Prostate gland (tissue), 2 donors: ENCODE measurements at places on chromosomes 5 and 9. TPM values are rescaled to one million over a fixed set of nuclear protein-coding genes. Genes with fewer than 3 reads are reported as not detected.

GRCh38 chr9:135589596-135590485, 28.3 kb downstream of the PAEP start:
- no peak for DNase-seq

- no peak for DNase-seq
These were observed 9.9 kb downstream of the TMEM232 start for GRCh38 chr5:110716247-110717245.

GRCh38 chr5:157280927-157281326, 15.0 kb downstream of the CYFIP2 start:
- no peak for DNase-seq

DNA sequence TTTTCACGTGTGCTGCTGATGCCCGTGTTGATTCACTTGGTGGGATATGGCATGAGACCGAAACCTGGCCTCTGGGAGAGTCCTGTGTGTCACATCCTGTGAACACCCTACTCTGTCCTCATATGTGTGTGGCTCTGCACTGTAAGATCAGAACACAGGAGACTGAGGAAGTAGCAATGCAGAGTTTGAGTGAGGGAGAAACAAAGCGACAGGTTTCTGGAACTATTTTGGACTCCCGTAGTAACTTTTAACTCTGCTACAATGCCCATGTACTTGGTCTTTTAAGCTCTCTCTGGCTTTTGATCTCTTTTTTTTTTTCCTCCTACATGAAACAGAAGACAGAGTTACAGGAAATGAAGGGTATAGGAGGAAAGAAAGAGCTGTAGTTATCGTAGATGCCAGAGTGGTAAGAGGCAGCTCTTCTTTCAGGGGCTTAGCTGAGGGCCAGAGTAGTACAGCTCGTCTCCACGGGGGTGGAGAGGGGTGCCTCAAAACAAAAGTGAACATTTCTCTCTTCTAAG, 26.6 kb downstream of the GRAMD2B start:
- no peak for DNase-seq

DNA sequence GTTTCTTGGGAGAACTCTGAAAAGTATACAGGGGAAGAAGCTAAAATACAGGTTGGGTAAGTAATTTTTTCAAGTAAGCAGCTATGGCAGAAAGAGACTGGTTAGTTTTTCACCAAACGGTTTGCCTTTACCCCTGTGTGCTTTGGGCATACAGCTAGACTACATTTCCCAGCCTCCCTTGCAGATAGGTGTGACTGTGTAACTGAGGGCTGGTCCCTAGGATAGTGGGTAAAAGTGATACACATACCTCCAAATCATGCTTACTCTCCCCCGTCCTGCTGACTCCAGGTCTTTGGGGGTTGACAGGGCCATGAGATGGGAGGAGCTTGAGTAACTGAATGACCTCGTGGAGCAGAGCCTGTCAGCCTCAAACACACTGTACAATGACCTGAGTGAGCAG, 208.6 kb upstream of the GDNF start:
- DNase-seq, result no peak

- no peak for DNase-seq
These were observed 157.2 kb downstream of the MELK start for GRCh38 chr9:36729906-36730305.

GRCh38 chr9:111661150-111661801, at the start of gene GNG10:
Gene GNG10 (plus strand): TSS chr9:111661605. CDS start chr9:111661635, 30 bp downstream.
- peak; percentile 39 for DNase-seq

DNA sequence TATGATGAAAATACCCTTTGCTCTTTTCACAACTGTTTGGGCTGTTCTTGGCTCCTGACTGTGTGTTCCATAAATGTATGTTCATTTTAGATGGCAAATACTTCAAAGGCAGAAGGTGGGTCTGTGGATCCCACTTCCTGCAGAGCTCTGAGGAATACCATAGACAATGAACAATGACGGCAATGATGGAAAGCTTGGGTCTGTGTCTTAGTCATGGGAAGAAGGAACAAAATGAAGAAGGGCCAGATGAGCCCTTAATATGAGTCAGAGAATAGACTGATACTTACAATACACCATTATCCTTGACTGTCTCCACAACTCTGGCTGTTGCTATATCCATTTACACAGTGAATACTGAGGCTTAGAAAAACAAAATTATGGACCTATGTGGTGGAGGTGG, 126.0 kb downstream of the SLIT3 start:
- DNase-seq, result no peak

DNA sequence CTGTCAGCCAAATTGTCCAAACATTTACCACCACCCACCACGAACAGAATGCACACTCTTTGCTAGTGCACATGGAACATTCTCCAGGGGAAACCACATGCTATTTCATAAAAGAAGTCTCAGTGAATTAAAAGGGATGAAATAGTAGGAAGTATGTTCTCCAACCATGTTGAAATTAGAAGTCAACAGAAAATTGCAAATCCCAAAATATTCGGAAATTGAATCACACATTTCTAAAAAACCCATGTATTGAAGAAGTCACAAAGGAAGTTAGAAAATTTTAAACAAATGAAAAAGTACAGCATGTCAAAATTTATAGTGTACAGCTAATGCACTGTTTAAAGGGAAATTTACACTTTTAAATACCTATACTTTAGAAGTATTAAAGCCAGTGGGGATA, 50.8 kb downstream of the TGFBR1 start:
- DNase-seq, result no peak

KCNV2 gene
- total RNA-seq, result 1.4 TPM

- no peak for DNase-seq
These were observed 4.1 kb downstream of the EQTN start for GRCh38 chr9:27292659-27293405.

GNAQ gene
- total RNA-seq, result 35.0 TPM

- DNase-seq, result no peak
These were observed 46.1 kb downstream of the DCP2 start for GRCh38 chr5:113022661-113023060.

DNA sequence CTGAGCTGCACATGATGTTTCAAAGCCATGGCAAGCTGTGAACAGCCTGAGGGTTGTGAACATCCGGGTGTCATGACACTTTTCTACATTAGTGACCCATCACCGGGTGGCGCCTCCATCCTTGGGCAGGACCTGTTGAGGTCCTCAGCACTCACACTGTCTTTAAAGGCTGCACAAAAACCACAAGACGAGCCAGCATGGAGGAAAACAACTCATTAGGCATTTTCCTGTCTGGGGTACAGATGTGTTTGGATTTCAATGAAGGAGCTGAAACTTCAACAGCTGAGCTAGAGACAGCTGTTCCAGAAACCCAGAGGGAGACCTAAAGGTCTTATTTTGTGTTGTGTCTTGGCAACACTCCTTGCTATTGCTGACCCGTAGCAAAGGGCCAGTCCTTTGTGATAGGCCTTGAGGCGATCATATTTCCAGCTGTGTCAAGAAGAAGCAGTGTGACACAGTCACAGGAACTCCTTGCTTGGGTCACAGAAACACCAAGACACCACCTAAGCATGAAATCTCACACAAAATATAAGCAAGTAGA, 151.8 kb upstream of the VLDLR start:
- DNase-seq, result no peak

DNA sequence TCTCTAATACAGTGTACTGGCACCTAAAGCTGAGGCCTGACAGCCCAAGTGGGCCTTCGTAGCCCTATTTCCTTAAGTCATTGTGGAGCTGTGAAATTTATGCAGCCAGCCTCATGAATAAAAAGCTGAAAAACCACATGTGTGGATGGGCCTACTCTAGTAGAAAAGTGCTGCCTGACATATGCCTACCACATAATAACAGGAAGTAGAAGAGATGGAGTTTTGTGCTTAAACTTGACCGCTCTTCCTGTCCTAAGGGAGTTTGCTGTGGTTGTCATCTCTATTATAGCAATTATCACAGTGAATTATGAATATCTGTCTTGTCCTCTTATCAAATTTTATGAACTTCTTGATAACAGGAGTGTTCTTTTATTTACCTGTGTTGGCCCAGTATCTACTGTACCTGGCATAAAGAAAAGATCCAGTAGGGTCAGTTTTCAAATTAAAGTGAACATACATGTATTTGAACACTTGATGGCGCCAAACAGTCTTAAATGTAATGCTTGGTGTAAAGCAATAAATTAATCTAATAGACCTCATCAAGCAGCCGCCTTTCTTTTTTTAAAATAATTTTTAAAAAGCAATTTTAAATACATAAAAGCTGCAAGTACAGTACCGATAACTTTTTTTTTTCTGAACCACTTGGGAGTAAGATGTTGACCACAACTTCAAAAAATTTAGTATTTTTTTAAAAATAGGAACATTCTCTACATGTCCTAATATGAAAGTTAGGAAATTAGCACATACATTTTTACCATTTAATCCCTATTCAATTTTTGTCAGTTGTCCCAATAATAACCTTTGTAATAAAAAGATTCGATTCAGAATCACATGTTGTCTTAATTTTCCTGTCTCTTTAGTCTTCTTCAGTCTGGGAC, 51.0 kb downstream of the FKTN start:
- DNase-seq, result peak; percentile 10

DNA sequence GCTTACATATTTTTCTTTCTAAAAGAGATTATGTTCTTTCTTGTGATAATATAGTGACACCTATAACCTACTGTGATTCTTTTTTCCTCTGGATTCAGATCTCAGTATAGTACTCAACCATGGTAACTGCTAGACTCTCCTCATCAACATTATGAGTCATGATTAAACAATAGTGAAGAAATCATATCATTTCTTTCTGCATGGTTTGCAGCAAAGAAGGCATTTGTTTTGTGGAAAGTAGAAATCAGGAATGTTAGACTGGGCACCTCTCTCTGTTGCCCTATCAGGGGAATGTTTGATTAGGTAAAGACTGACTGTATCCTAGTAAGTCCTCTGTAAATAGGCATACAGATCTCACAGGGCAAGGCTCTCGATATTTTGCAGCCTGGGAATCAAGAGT, 25.6 kb upstream of the SMC2 start:
- DNase-seq, result no peak

GRCh38 chr9:130114741-130115140, 57.5 kb upstream of the NCS1 start:
- no peak for DNase-seq

OBP2B gene
- 35.2 TPM for total RNA-seq

DNA sequence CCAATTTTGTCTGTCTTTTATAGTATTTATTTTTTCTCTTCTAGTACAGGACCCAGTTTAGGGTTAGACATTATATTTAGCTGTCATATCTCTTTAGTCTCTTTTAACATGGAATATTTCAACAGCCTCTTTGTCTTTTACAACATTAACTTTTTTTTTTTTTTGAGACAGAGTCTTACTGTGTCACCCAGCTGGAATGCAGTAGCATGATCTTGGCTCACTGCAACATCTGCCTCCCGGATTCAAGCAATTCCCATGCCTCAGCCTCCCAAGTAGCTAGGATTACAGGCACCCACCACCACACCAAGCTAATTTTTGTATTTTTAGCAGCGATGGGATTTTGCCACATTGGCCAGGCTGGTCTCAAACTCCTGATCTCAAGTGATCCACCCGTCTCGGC, 90.1 kb downstream of the ADAMTS6 start:
- no peak for DNase-seq

DNA sequence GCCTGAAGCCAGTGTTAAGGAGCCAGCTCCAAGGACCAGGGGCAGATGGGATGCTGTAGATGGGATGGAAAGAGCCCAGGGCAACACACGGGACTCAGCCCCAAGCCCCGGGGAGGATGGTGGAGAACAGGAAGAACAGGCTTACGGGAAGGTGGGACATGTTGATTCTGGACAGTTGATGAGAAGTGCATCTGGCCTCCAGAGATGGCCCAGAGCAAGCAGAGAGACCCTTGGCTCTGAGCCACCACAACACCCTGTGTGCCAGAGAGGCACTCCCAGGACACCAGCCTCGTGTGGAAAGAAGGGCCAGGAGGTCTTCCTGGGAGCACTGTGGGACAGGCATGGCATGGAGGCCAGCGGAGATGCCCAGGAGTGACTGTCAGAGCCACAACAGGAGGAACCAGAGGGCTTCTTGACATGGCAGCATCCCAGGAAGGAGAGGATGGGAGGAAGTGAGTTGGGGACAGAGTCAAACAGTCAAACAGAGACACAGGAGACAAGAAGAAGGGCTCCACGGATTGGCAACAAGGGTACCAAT, 156.3 kb upstream of the MVB12B start:
- DNase-seq, result peak; percentile 1

- no peak for DNase-seq
These were observed 1.7 kb downstream of the STC2 start for GRCh38 chr5:173326501-173326960.

- DNase-seq, result no peak
These were observed 96.6 kb downstream of the LHX2 start for GRCh38 chr9:124108216-124108615.

SLC25A2 gene
- 0.23 TPM for total RNA-seq

GOLGA1 gene
- 12.5 TPM for total RNA-seq

CTNND2 gene
- total RNA-seq, result 11.2 TPM

DNA sequence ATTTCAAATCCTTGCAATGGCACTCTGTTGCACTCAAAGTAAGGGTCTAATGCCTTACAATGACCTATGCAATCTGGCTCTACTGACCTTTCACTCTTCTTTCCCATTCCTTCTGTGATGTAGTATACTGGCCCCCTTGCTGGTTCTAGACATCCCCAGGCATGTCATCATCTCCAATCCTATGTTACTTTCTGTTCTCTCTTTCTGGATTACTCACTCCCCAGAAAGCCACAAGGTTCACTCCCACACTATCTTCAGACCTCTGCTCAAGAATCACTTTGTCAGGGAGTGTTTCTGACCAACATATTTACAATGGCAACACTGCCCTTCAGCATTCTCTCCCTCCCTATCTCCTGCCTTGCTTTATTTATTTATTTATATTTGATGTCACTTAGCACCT, 802.2 kb upstream of the WWC1 start:
- DNase-seq, result no peak

DNA sequence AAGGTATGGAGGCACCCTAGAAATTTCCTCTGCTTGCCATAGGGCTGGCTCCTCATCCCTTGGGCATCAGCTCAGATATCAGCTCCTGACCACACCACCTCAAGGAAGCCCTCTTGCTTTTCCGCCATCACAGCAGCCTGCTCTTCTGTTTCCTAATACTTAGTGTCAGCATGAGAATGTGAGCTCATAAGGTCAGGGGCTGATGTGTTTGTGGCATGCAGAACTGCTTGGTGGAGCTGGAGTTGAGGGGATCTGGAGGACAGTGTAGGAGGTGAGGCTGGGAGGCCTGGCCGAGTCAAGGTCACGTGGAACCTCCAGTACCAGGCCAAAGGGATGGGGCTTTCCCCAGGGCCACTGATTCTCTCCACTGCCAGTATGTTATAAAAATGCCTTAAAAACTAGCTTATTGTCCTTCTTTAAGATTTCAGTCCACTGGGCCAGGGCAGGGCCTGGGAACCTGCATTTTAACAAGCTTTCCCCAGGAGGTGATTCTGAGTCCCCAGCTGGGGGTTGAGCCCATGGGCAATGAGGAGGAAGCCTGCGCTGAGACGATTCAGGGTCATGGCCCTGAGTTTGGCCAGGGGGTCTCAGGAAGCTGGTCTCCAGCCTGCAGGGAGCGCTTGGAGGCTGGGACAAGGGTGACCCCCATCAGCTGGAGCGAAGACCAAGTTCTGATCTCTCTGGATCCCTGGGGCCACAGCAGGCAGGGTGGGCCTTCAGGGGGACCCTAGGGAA, 28.6 kb downstream of the DAB2IP start:
- no peak for DNase-seq

SNX18 gene
- 26.3 TPM for total RNA-seq
